ENCODE measurements at places on chromosomes 2 and 18.
A peak's percentile ranks its signal among the peaks of the same experiment; 100 is the strongest.

DNA sequence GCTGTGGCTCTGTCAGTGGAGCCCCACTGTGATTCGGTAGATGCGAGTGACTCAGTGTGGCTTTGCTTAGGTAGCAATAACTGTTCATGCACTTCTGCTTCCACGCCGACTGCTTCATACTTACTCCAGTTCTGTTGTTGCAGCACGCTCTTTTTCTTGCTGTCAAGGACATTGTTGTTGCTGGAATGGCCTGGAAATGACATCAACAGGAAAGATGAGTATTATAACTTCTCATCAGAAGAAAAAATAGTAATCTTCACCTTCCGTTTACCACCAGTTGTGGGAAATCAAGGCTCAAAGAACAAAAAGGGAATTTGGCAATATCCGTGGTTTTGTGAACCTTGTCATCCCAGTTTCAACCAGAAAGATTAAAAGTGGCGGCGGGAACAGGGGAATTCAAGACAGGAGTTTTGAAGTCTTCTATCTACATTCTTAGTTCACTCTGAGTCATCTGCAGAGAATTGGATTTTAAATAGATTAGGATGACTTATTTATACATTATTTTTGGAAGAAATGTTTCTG is 8.3 kb downstream of the TM4SF20 start:
- no peak for DNase-seq

GRCh38 chr2:211654211-211654780 is 884.3 kb downstream of the ERBB4 start:
- no peak for DNase-seq

GRCh38 chr2:9462886-9463697 is 11.3 kb upstream of the IAH1 start:
- no peak for DNase-seq

DNA sequence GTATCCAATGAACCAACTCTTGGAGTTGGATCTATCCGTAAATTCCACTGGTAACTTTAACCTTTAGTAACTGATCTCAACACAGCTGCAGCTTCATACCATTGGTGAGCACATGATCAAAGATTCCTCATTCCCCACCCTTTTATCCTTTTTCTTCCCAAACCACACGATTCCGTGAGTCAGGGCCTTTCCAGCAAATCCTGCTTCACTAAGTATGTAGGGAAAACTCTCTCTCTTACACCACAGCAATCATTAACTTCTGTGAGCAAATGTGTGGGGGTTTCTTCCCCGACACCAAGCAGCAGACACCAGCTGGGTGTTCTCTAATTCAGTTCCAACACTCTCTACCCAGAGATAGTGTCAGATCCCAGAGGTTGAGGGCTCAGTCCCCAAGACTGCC is 23.5 kb downstream of the ELP2 start:
- DNase-seq = no peak

DNA sequence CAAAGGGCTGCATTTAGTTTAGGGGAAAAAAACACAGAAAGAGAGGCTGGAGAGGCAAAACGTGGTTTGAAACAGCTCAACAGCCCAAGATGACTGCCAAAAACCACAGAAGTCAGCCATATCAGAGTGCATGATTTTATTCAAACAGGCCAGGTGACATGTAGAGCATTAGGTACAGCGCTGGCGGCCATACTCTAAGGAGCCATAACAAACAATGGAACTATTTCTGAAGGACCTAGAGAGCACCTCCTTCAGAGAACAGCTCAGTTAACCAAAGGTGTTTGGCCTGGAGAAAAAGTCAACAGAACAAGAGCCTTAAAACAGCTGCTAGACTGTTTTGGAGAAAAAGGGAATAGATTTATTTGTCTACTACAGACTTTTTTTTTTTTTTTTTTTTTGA is 2.6 kb downstream of the THADA start:
- no peak for DNase-seq

- no peak for DNase-seq
Measured at GRCh38 chr2:161085149-161085548, 75.1 kb upstream of the TANK start.

GRCh38 chr18:10051877-10052631 is 138.2 kb downstream of the VAPA start:
- peak; percentile 54 for DNase-seq
